ENCODE measurements at places on chromosomes 11 and 22. TPM values are rescaled to one million over a fixed set of nuclear protein-coding genes. Genes with fewer than 3 reads are reported as not detected.
A peak's percentile ranks its signal among the peaks of the same experiment; 100 is the strongest.

MRGPRX2 gene
- total RNA-seq, result not detected

OR4C6 gene
- total RNA-seq, result not detected

APOA4 gene
- not detected for total RNA-seq

MIOX gene
- total RNA-seq, result not detected

CARNS1 gene
- 0.36 TPM for total RNA-seq

XKR3 gene
- total RNA-seq, result not detected

KCNQ1OT1 gene
- 1.4 TPM for total RNA-seq

RAG2 gene
- total RNA-seq, result not detected

GRCh38 chr11:63911440-63911839, 5.5 kb downstream of the RCOR2 start:
- H3K27me3 ChIP-seq, result no peaks in the 10 kb centered on the region
- no peak for DNase-seq
- H3K4me3 ChIP-seq, result no peak overlapping the region
- H3K27ac ChIP-seq, result no peak overlapping the region
- H3K36me3 ChIP-seq, result peaks cover 10% of the 10 kb centered on the region

GRCh38 chr11:65112546-65113360, 1.1 kb downstream of the TM7SF2 start:
- peak; percentile 83 for DNase-seq
- H3K4me3 ChIP-seq, result peak overlapping the region; percentile 35
- H3K27me3 ChIP-seq, result no peaks in the 10 kb centered on the region
- peak overlapping the region; percentile 85 for H3K27ac ChIP-seq
- peaks cover 32% of the 10 kb centered on the region for H3K36me3 ChIP-seq

DNA sequence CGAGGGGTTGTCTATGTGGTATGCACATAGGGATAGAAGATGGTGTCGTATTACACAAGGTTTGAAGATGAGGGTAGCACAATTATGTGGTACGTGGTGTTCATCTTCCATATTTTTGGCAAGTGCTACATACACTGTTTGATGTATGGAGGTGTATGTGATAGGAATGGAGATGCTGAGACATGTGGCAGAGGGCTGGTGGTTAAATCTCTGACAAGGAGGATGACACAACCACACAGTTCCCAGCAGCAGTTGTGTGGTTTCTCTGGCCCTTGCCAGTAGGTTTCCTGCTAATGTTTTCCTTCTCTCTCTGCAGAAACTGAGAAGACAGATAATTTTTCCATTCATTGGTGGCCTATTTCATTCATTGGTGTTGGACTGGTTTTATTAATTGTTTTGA, 17.0 kb downstream of the NCR3LG1 start:
- no peak overlapping the region for H3K27ac ChIP-seq
- H3K27me3 ChIP-seq, result no peaks in the 10 kb centered on the region
- peaks cover 37% of the 10 kb centered on the region for H3K36me3 ChIP-seq
- no peaks in the 10 kb centered on the region for H3K4me1 ChIP-seq
- no peak for DNase-seq

- no peak overlapping the region for H3K4me3 ChIP-seq
- H3K36me3 ChIP-seq, result no peaks in the 10 kb centered on the region
- no peaks in the 10 kb centered on the region for H3K4me1 ChIP-seq
- DNase-seq, result peak; percentile 61
- no peaks in the 10 kb centered on the region for H3K27me3 ChIP-seq
- no peak overlapping the region for H3K27ac ChIP-seq
Measured at GRCh38 chr11:1778141-1778911, 14.6 kb upstream of the CTSD start.

- H3K27ac ChIP-seq, result no peak overlapping the region
- no peaks in the 10 kb centered on the region for H3K36me3 ChIP-seq
- H3K4me1 ChIP-seq, result no peaks in the 10 kb centered on the region
- no peak overlapping the region for H3K4me3 ChIP-seq
Measured at GRCh38 chr11:21260101-21260500, 590.7 kb downstream of the NELL1 start.

DNA sequence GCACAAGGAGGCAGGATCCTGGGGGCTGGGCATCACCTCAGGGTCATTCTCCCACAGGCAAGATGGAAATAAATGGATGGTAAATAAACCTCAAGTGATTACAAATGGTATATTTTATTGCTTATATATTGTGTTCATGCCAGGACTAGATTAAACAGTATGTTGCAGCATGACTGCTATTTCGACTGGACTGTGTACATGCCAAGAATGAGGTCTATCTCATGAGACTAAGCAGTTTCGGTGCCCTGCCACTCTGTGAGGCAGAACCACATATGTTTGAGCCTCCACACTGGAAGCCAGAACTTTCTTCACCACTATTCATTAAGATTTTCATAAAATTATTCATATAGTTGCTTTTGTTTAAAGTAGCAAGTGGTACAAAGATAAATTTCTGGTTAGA, 140.2 kb downstream of the DDX10 start:
- H3K27me3 ChIP-seq, result no peaks in the 10 kb centered on the region
- no peaks in the 10 kb centered on the region for H3K36me3 ChIP-seq
- H3K4me1 ChIP-seq, result no peaks in the 10 kb centered on the region
- no peak overlapping the region for H3K27ac ChIP-seq
- H3K4me3 ChIP-seq, result no peak overlapping the region
- DNase-seq, result no peak

DNA sequence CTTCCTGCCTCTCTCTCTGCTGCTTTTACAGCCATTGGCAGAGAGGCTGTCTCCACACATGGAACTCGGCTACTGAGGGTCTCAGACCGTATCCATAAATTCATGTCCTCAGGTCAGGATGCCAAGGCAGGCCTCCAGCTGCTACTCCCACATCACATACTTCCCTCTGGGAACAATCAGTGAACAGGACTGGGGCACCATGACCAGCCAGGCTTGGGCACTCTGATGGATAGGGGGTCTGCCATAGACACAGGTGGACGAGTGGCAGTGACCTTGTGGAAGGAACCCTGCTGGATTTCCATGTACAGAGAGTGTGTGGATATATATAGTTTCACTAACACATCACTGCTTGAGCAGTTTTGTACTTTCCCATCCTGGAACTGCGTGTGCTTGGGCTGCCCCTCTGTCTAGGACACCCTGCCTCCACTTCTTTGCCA, 97.7 kb upstream of the PARVA start:
- DNase-seq, result no peak
- H3K36me3 ChIP-seq, result no peaks in the 10 kb centered on the region
- no peak overlapping the region for H3K27ac ChIP-seq
- no peaks in the 10 kb centered on the region for H3K27me3 ChIP-seq
- H3K4me3 ChIP-seq, result no peak overlapping the region

DNA sequence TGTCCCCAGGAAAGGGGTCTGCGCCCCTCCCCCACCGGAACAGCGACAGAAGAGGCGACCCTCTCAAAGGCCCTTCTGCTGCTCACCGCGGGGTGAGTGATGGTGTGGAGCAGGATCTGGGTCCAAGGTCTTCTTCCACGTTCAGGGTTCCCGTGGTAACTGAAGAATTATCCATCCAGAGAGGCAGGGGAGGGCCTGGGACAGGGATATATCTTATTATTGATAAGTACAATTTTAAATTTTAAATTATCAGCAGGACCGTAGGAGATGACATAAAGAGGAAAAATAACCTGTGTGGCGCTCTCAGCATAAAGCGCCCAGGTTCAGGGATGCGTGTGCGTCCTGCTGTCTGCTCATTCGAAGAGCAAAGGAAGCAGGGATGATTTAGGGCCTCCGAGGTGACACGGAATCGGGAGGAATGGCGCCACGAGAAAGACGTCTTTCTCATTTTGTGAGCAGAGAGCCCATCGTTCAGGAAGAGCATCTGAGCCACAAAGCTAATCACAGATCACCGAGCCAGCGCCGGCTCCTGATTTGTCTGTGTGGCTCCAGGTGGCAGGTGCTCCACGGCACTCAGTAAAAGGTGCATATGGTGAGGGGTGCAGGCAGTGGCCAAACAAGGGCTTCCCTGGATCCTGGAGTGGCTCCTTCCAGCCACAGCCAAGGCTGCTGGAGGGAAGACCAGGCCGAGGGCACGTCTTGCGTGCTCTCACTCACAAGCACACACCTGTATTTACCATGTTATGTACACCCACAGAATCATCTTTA, 19.3 kb downstream of the KRTAP5-5 start:
- peaks cover 5% of the 10 kb centered on the region for H3K4me1 ChIP-seq
- H3K36me3 ChIP-seq, result no peaks in the 10 kb centered on the region
- DNase-seq, result no peak
- H3K4me3 ChIP-seq, result no peak overlapping the region
- peaks cover 7% of the 10 kb centered on the region for H3K27me3 ChIP-seq

GRCh38 chr11:58125469-58125868, at the start of gene OR9I1:
Gene OR9I1 (minus strand): TSS chr11:58125530. CDS start chr11:58119444, 6,086 bp downstream.
- H3K4me3 ChIP-seq, result no peak within 1 kb of the TSS
- H3K4me1 ChIP-seq, result no peaks in the 10 kb centered on the region
- no peaks in the 10 kb centered on the region for H3K27me3 ChIP-seq
- H3K36me3 ChIP-seq, result no peaks in the 10 kb centered on the region
- no peak for DNase-seq

All from sigmoid colon (tissue), 7 donors.